ENCODE measurements at places on chromosomes 2 and 18.

- no peak for DNase-seq
Observed at GRCh38 chr2:69848186-69848790, 18.8 kb downstream of the GMCL1 start.

DNA sequence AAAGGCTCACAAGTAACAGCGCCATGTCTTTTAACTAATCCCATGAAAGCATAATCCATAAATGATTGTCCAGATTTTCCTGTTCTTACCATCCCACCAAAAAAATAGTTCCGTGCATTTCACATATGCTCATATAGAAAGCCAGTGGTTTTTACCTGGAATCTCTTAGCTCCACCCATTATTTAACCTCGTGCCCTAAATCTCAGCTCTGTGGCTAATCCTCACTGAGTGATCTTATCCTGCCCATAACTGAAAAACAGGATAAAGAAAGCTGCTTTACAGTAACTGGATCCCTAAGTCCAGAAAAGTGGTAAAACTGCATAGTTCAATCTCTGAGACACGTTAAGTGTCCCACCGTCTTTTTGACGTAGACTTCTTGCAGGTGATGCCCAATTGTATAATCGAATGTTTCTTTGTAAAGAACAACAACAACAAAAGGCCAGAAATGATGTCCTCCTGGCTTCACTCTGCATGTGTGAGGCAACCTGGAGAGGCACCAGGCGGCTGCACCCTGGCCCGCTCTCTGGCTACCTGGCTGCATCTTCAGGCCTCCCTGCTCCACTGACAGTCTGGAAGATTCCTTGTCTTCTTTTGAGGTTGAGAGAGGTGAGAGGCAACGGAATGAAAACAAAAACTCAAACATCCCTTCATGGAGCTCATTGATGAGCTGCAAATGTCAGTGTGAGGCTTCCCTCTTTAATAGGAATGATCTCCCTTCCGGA, 38.6 kb downstream of the FEZ2 start:
- DNase-seq, result no peak

- no peak for DNase-seq
Observed at GRCh38 chr18:27695503-27695902, 481.4 kb downstream of the CDH2 start.

DNA sequence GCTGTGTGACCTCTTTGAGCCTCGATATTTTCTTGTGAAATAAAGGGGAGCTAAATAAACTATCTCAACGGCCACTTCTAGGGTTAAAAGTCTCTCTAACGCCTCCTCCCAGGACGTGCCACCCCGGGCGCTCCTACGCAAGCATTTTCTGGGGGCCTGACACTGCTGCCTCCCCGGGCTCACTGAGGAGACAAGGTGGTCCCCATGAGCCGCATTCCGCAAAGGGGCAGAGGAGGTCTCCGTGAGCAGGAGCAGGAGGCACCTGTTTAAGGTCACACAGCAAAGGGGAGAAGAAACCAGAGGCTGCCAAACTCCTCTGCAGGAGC, 913 bp upstream of the WNT10A start:
- DNase-seq, result no peak

DNA sequence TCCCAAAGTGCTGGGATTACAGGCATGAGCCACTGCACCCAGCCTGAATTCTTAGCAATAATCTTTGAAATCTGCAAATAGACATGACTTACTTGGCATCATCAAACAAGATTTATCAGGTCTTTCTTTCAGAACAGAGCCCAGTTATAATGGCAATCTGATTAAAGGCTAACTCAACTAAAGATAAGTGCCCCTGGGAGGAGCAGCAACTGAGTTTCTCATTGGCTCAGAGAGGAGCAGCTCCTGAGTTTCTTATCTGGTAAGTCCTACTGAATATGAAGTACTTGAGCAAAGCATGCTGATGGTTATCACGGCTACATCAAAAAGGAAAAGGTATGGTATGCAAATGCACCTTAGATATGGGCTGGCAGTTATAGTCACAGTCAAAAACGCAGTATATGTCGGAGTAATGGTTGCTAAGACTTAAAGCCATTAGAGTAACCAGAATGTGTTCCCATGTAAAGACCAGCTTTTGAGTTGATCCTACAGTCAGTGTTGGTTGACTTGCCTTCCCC, 15.0 kb upstream of the AP1S3 start:
- DNase-seq, result no peak

GRCh38 chr2:239722760-239723470, 302.2 kb downstream of the NDUFA10 start:
- DNase-seq, result no peak

DNA sequence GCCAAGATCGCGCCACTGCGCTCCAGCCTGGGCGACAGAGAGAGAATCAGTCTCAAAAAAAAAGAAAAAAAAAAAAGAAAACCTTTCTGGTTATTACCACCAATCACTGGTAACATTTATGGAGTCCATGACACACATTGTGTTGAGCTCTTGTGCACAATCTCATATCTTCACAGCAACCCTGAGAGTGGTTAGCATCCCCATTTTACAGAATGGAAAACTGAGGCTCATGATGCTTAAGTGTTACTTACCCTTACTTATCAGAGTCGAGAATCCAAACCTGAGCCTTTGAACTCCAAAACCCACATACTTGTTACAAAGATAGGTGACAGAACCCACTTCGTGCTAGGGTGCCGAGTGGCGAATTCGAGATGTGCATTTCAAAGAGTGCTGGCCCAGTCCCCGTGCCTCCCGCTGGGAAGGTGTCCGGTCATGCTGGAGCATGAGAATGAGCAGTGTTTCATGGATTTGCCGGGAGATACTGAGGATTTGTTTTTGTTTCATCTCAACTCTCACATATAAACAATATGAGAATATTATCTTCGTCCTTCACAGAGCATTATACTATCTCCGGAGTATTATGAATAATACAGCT, 50.9 kb downstream of the CYP27C1 start:
- no peak for DNase-seq

- peak; percentile 55 for DNase-seq
Observed at GRCh38 chr18:26383454-26384270, 157.4 kb downstream of the TAF4B start.

GRCh38 chr2:29601321-29601720, 320.1 kb downstream of the ALK start:
- DNase-seq, result no peak

GRCh38 chr18:21943456-21943855, 202.9 kb downstream of the MIB1 start:
- no peak for DNase-seq

DNA sequence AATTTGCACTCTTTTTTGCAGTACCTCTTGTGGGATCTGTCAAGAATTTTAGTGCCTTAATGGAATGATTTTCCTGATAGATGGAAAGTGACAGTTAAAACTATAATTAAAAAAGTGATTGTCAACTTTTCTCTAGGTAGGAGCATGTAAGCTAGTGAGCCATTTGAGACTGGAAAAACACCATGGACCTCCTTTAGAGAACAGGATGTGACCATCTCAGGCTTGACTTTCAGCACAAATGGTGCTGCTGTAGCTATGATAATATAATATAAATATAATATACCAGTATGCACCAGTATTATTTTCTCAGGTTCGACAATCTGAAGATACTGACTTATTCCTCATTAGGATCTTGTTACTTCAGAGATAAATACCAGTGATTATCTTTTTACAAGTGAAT, 27.8 kb downstream of the ZNF236 start:
- DNase-seq, result no peak

- no peak for DNase-seq
Observed at GRCh38 chr2:231933916-231934401, 7.8 kb upstream of the NPPC start.

GRCh38 chr18:44909191-44909719, 228.6 kb downstream of the SETBP1 start:
- no peak for DNase-seq

GRCh38 chr2:102331311-102331980, 20.1 kb downstream of the IL1RL1 start:
- DNase-seq, result no peak

GRCh38 chr2:160596441-160596840, 102.8 kb upstream of the RBMS1 start:
- DNase-seq, result no peak

DNA sequence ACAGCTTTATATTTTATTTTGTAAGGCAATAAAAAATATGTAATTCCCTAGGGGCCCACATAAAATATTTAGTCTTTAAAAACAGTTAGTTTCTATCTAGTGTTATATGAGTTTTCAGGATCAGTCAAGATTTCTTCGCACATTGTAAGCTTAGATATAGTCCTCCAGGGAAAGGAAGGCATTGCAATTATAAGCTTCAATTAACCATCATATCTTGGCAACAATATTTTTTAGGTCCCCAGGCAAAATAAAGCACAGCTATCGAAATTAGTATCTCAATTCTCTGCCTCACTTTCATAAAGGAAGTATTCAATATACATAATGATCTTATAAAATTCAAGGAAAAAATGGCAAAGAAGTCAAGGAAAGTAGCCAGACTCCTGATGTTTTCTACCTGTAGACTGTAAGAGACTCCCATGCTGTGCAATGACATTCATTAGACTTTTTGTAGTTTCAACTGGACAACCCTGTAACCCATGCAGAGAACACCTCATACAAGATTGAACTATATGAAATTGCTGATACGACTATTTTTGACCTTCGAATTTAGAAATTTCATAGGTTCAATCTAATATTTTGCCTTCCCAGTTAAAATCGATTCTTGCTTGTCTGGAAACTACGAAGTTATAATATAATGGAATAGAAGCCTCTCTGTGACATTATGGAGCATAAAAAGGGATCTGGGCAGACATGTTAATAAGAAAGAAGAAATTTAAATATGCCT, 96.8 kb downstream of the UNC80 start:
- DNase-seq, result no peak

DNA sequence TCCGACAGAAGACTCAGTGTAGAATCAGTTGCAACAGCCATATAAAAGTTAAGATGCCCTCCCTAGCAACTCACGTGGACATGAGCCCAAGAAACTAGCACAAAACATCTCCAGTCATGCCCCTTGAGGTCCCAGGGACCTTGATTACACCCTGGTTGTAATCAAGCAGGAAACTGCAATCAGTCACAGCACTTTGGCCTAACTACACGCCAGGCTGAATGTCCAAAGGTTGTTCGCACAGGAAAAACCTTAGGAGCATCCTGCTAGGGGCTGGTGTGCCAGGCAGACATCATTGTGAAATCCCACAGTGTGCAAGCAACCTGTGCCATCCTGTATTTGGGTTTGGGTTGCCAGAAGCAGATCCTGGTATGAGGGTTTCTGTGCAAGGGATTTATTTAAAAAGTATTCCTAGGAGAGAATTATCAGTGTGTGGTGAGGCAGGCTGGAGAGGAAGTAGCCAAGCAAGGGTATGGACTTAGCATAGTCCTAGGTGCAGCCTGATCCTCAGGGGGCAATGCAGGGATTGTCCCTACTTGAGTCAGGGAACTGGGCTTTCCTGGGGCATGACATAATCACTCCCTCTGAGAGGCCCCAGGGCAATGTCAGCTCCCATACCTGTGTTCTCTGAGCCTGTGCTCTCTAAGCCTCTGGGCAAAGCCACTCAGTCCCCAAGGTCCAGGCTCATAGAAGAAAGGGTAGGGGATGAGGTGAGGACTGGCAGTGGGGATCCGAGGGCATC, 17.8 kb upstream of the SULT1C2 start:
- no peak for DNase-seq

- no peak for DNase-seq
Observed at GRCh38 chr2:176409671-176410070, 140.4 kb downstream of the MTX2 start.

GRCh38 chr2:152924722-152925121, 206.3 kb downstream of the ARL6IP6 start:
- DNase-seq, result no peak

DNA sequence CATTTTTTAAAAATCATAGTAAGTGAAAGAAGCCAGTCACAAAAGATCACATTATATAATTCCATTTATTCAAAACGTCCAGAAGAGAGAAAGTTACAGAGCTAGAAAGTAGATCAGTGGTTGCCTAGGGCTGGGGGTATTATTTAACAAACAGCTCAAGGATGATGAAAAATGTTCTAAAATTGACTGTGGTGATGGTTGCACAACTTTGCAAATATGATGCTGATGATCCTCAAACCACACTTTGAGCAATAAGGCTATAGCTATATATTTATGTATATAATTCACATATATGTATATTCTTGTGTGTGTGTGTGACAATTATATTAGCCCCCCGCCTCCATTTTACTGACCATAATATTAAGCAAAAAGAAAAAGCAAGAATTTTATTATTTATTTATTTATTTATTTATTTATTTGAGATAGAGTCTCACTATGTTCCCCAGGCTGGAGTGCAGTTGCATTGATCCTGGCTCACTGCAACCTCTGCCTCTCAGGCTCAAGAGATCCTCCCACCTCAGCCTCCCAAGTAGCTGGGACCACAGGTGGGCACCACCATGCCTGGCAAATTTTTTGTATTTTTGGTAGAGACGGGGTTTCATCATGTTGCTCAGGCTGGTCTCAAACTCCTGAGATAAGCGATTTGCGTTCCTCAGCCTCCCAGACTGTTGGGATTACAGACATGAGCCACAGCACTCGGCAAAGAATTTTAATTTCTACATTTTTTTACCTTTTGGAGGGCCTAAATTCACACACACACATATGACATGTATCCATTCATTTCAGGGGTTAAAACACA, 1.9 kb downstream of the WDR12 start:
- no peak for DNase-seq

DNA sequence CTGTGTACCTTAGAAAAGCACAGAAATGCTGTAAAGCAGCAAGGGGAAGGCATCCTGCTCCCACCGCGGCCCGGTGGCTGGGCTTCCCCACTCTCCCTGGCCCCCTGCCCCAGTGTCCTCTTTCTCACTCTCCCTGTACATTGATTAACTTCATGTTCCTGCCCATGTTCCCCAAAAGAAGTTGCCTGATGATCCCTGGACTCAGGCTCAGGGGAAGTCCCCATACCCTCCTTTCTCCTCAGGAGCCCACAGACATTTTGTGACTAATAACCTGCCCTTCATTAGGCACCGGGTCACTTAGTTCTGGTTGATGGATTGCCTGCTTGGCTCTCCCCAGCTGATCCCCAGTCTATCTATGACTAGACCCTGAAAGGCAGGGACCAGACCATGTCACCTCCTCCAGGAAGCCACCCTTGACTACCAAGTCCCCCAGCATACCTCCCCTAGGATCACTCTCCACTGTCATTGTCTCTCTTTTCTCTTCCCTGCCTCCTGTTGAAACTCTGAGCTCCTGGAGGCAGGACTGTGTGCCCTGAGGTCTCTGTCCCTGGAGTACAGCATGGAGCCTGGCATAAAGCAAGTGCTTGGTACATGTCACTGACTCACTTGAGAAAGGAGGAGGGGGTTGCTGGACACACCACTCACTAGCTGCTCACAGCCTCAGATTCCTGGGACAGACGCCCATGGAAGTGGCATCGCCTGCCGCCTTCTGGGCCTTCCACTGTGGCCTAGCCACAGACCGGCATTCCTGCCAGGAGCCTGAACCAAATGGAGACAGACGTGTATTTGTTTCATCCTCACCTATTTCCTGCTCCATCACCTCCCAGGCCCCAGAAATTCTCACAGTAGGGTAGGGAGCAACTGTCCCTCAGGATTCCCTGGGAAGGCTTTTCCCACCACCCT, 13.5 kb downstream of the MALL start:
- no peak for DNase-seq

- DNase-seq, result no peak
Observed at GRCh38 chr2:41540272-41540998, 507.4 kb upstream of the PKDCC start.

- no peak for DNase-seq
Observed at GRCh38 chr2:98479959-98480524, 35.4 kb downstream of the INPP4A start.
